ENCODE measurements at places on chromosomes 3 and 15. TPM values are rescaled to one million over a fixed set of nuclear protein-coding genes. Genes with fewer than 3 reads are reported as not detected.

The MESP1 gene
- polyA plus RNA-seq, result 0.33 TPM

The LRRC3B gene
- 0.40 TPM for polyA plus RNA-seq

The C3orf49 gene
- polyA plus RNA-seq, result not detected

The EOMES gene
- polyA plus RNA-seq, result 0.05 TPM

The RLBP1 gene
- not detected for polyA plus RNA-seq

The BOC gene
- polyA plus RNA-seq, result 34.2 TPM

The SPATA12 gene
- polyA plus RNA-seq, result 0.02 TPM

The AMT gene
- 23.7 TPM for polyA plus RNA-seq

The LMAN1L gene
- not detected for polyA plus RNA-seq

The LTK gene
- polyA plus RNA-seq, result 0.23 TPM

The MESP2 gene
- 0.19 TPM for polyA plus RNA-seq

The FHIT gene
- 6.7 TPM for polyA plus RNA-seq

The IQCH gene
- 0.54 TPM for polyA plus RNA-seq

The PRR20G gene
- polyA plus RNA-seq, result not detected
